NCI-H1436 treated with DMSO at 0.1 percent for 48 hours (cell line): ENCODE measurements at places on chromosomes 5 and 9.

- no peak for DNase-seq
Measured at GRCh38 chr5:114500756-114501155, 138.9 kb downstream of the KCNN2 start.

DNA sequence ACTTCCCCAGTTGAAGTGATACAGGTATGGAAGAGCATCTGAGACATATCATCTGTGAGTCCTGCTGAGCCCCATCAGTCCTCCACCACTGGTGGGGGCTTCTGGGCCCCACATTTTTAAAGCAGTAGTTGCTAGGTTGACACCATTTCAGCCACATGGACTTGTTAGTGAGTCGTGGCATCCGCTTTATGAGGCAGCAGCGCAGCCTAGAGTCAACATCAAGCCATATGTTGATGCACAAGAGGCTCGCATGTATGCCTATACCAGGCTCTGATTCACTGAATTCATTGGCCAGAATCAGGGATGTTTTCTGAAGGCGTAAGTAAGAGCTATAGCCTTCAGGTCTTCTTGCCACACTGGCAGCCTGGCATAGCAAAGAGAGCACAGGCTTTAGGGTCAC lies 26.8 kb downstream of the ZNF346 start:
- DNase-seq, result no peak

DNA sequence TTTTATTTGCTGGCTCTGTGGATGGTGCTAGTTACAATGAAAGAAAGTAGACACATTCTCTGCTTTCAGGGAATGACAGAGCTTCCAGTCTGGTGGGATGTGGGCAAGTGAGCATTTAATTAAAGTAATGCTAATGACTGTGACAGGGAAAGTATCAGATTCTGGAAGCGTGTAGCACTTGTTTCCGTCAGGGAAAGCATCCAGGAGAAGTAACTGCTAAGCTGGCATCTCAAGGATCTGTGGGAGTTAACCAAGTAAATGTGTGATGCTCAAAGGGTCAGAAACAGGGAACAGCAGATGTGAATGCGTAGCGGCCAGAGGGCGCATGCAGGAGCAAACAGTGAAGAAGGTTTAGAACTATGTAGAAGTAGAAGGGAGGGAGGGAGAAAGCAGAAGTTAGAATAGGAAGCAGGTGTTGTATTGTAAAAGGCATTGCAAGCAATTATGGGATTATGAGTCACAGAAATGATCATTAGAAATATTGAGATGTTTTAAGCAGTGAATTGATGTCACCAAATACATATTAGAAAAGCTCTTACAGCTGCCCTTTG lies 12.2 kb downstream of the KLHL9 start:
- no peak for DNase-seq

- DNase-seq, result no peak
Measured at GRCh38 chr9:99431103-99431502, 209.0 kb downstream of the SEC61B start.

GRCh38 chr5:40160435-40160834 lies 519.3 kb upstream of the PTGER4 start:
- DNase-seq, result no peak

DNA sequence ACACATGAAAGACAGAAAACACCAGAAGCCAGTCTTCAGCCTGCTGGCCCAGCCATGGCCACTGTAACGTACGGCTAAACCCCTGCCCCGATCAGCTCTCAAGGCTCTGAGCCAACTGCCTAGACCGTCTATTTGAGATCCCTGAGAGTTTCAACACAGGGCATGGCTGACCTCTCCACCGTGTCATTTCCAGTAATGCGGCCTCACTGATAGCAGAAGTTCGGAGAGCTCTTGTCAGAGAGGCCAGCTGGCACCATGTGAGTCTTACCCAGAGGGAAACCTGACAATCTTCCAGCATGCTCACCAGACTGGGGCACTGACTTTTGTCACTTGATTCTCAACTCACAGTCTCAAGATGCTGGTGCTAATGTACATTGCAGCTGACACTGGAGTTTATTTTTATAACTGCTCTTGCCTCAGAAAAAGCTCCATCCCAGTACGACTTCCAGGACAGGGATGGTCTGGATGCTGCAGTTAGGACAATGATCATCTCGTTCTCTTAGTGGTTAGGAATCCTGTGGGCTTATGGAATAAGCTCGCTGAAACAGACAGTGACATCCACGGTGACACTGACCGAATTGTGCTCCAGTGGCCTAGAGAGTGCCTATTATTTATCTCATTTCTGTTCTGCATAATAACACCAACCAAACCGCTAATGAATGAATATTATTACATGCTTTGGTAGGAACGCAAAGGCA lies 372.7 kb downstream of the ICE1 start:
- DNase-seq, result no peak

DNA sequence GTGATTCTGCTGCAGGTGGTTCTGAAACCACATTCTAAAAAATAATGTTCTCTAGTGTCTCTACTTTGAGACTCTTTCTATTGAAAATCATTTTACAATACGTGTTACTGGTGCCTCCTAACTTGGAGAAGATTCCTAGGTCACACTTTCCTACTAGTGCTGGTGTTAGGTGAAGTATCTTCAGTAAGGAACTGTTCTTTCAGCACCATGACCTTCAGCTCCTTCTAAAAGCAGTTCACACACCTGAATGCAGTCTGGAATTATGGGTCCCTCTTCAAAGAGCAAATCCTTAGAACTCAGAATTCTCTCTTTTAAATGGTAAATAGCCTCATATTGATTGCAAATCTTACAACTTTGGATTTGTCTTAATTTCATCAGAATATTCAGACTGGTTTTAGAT lies 10.6 kb upstream of the DPYSL3 start:
- no peak for DNase-seq
